Memory B cell (primary cell): ENCODE measurements at places on chromosomes 2 and 18.

- DNase-seq: no peak
These were observed 1176.5 kb upstream of the TMEFF2 start for GRCh38 chr2:193371200-193371599.

- DNase-seq: no peak
These were observed 576.0 kb downstream of the LRP1B start for GRCh38 chr2:141554810-141555209.

DNA sequence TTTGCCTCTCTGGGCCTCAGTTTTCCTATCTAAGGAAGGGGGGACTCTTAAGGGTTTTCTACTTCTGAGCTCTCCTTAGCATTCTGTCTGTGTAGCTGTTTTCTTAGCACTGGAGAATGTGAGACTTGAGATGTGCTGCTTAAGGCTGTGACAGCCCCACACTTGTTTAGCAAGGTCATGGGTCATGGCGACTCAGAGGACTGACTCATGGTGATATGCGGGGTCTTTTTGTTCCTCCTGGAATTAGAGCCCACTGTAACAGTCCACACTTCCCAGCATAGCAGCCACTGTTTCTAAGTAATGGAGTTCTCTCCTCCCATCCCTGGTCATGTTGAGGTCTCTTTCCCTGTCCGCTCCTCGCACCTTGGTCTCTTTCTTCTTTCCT lies 4.1 kb upstream of the LPIN1 start:
- no peak for DNase-seq

DNA sequence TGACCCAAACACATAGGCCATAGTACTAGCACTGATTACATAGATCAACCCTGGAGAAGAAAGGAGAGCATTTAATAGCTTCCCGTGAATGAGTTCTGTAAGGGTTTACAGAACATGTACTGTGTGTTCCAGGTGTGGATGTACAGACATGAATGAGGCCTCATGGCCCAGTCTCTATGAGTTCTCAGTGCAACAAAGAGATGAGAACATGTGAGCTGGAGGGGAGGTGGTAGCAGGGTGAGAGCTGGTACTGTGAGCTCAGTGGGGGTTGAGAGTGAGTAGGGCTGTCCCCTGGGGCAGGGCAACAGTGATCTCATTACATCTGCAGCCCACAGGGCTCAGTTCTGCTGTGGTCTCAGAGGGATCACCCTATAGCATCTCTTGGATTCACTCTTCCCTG lies 42.6 kb upstream of the SPRED2 start:
- DNase-seq: no peak

DNA sequence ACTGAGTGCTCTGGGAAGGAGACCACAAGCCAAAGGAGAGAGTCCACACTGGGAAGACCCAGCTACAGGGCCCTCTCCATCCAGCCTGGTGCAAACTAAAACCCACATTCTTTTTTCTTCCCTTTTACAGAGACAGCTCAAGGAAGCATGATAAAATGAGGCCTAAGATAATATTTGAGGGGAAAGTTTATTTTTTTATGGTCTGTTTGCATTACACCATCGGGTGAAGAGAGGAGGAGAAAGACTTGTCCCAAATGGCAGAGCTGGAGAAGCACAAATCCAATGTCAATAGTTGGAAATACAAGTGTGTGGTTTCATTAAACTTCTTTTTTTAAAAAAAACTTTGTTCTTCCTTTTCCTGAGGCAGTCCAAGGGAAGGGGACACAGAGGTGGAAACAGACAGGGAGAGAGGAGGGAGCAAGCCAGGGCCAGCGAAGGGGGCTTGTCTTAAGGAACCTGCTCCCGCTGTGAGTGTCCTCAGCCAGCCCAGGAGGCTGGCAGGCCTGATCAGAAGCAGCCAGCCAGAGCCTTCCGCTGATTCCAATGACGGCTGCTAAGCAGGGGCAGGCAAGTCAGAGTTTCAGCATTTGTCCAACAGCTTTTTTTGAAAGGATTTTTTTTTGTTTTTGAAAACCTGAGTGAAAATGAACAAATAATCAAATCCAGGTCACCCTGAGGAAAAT lies 203.8 kb upstream of the SIX2 start:
- DNase-seq: no peak

- DNase-seq: no peak
These were observed 262.4 kb downstream of the NBAS start for GRCh38 chr2:15298770-15299169.

DNA sequence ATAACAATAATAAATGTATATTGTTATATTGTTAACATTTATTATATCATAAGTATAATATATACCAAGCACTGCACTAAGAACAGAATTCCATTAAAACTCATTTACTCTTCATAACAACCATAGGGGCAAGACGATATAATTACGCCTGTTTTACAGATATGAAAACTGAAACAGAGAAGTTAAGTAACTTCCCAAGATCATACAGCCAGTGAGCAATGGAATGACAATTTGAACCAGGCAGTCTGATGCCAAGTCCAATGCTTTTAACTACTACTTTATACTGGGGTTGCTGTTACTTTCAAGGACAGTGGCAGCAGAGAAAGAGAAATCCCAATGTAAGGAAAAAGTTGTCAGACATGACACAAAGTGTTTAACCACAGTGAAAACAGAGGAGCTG lies 338.8 kb upstream of the ID2 start:
- DNase-seq: no peak

- DNase-seq: no peak
These were observed 56.8 kb downstream of the ASAP2 start for GRCh38 chr2:9263428-9263827.

- DNase-seq: no peak
These were observed 68.5 kb downstream of the USP40 start for GRCh38 chr2:233498126-233498525.

DNA sequence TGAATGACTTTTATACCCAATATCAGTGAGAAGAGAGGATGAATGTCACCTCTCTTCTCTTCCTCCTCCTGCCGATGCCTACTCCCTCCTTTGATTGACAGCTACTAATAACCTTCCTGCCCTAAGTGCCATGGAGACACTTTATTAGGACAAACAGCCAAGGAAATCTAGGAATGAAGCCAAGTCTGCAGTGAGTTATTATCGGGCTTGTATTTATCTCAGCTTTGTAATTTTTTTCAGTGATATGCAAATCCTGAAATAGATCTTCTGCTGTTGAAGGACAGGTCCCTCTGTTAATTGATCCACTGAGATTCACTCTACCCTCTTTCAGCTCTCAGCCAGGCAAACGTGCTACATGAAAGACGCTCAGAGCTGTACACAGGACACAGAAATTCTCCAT lies 686.7 kb downstream of the TMEM182 start:
- no peak for DNase-seq

- DNase-seq: no peak
These were observed 23.4 kb downstream of the AMER3 start for GRCh38 chr2:130778781-130779180.

DNA sequence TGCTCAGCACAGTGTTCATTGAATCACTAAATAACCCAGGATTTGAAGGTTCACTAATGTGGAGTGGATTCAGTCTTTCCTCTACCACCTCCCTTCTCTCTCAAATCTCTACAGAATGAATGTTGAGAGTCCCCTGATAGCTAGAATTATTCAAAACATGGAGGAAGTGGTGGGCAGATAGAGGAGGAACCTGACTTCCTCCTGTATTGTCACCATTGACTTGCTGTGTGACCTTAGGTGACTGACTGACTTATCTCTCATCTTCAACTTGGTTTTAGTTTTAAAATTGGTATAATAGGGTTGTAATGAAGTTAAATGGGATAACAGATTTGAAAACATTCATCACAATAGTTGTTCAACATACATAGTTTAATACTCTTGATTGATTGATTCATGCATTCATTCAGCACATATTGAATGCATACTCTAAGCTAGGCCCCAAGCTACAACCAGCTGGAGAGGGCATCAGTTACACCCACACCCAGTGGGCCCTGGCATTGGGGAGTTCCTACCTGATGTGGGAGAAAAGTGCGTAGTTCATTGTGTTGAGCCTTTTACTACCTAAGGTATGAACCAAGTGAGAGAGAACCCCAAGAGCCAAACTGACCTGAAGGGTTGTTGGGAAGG lies 96.0 kb downstream of the WDR7 start:
- DNase-seq: no peak

DNA sequence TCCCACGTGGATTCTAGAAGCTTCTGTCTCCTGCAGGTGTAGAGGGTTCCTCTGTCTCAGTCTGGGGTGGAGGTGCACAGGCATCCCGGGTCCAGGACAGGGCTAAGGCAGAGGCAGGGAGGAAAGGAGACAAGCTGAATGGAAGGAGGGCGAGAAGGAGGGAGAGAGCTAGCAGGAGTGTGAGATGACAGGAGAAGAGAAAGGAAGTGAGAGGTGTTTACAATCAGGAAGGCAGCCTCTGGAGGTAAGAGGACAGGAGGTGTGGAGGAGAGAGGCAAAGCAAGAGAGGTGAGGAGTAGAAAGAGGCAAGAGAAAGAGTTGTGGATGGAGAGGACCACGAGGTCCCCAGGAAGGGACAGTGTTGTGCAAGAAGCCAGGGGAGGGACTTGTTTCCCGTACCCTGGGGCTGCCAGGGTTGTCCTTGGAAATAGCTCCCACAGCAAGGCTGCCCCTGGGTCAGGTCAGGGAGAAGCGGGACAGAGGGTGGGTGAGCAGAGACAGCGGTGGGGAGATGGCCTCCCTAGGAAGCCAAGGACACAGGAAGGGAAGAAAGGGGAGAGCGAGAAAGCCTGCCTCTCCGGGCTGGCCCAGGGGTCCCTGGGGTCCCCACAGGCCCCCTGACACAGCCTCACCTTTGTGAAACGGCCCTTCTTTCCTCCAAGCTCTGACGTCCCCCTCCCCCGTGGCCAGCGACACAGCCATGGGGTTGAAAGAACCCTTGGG lies 136.9 kb downstream of the CYP26B1 start:
- no peak for DNase-seq

DNA sequence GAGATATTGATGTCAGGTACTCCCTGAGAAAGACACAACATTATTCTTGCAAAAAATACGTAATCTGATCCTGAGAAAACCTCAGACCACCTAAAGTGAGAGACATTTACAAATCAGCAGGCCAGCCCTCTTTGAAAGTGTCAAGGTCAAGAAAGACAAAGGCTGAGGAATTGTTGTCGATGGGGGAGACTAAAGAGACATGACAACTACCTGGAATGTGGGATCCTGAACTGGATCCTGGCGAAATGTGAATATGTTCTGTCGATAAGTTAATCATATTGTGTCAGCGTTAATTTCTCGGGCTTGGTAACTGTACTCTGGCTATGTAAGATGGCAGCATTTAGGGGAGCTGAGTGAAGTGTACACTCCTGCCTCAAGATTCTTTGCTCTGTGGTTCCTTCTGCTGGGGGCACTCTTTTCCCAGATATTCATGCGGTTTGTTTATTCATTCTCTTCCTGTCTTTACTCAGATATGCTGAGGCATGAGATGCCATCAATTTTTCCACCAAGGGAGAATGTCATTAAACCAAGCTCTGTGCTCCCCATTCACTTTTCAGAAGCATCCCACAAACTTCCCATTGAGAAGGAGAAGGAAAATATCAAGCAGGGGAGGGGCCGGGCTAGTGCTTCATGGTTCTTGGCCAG lies 154.9 kb downstream of the CAPN13 start:
- DNase-seq: no peak

GRCh38 chr2:30869988-30870387 lies 62.7 kb upstream of the CAPN13 start:
- no peak for DNase-seq

GRCh38 chr2:200156166-200156835 lies 150.2 kb upstream of the SPATS2L start:
- DNase-seq: no peak

- no peak for DNase-seq
These were observed 88.4 kb upstream of the CAVIN2 start for GRCh38 chr2:191935247-191935646.

GRCh38 chr2:170997893-170998597 lies 69.0 kb downstream of the GORASP2 start:
- no peak for DNase-seq

- DNase-seq: peak; percentile 67
These were observed 21.0 kb upstream of the PTMA start for GRCh38 chr2:231687133-231687852.

DNA sequence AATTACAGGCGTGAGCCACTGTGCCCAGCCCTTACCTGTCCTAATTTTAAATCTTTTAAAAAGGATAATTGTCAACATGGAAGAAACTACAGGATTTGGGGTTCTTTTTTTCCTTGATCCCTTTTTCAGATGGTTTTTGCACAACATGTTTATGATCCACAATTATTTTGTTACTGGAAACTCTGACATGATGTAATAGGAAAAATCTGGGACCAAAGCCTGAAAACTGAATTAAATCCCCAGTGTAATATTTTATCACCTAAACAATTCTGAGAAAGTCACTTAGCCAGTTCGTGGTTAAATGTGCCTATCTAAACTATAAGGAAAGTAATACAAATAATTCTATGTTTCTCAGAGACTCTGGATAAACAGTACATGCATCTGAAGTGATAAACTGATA lies 1649.7 kb downstream of the LRP1B start:
- no peak for DNase-seq

- no peak for DNase-seq
These were observed 73.1 kb downstream of the MEMO1 start for GRCh38 chr2:31937741-31938140.

DNA sequence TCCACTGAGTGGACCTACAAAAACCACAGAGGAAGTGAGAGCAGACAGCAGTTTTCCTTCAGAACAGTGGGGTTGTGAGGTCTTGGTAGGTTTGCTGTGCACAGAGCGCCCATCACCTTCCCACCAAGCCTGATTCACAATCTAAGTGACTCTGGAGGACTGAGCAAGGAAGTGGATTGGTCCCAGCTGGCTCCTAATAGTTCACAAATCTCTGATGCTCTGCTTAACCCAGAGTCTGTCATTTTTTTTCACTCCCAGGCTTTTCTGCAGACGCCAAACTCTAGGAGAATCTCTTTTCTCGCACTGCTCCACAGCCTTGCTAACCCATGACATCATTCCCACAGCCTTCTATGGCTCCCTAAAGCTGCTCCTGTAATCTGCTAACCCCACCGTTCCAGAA lies 280.4 kb downstream of the C1D start:
- no peak for DNase-seq

- DNase-seq: no peak
These were observed 116.6 kb downstream of the ACTR3 start for GRCh38 chr2:114006460-114006859.

GRCh38 chr18:36697905-36698304 lies 130.9 kb downstream of the TPGS2 start:
- DNase-seq: no peak
